ENCODE measurements at places on chromosomes 6 and 20.
A peak's percentile ranks its signal among the peaks of the same experiment; 100 is the strongest.

DNA sequence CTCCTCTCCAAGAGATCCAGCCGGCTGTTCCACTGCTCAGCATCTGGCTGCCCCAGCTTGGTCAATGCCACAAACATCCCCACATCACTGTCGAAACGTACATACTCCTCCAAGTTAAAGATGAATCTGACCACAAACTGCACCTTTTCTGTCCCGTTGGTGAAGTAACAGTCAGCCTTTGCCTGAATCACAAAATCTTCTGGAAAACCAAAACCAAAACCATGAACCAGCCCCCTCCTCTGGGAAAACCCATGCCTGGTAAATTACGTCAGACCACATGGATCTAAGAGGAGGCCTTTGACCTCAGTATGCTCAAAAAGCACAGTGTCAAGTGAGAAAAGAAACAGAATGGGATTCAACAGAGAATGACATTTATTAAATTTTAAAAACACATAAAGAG lies 1.7 kb downstream of the HLA-DOB start:
- no peak for DNase-seq

GRCh38 chr20:62048346-62048761 lies 17.3 kb downstream of the TAF4 start:
- no peak for DNase-seq

- DNase-seq: peak; percentile 60
Observed at GRCh38 chr20:41177636-41178035, 40.3 kb downstream of the PLCG1 start.

GRCh38 chr20:59807909-59808728 lies 125.3 kb downstream of the SYCP2 start:
- no peak for DNase-seq

DNA sequence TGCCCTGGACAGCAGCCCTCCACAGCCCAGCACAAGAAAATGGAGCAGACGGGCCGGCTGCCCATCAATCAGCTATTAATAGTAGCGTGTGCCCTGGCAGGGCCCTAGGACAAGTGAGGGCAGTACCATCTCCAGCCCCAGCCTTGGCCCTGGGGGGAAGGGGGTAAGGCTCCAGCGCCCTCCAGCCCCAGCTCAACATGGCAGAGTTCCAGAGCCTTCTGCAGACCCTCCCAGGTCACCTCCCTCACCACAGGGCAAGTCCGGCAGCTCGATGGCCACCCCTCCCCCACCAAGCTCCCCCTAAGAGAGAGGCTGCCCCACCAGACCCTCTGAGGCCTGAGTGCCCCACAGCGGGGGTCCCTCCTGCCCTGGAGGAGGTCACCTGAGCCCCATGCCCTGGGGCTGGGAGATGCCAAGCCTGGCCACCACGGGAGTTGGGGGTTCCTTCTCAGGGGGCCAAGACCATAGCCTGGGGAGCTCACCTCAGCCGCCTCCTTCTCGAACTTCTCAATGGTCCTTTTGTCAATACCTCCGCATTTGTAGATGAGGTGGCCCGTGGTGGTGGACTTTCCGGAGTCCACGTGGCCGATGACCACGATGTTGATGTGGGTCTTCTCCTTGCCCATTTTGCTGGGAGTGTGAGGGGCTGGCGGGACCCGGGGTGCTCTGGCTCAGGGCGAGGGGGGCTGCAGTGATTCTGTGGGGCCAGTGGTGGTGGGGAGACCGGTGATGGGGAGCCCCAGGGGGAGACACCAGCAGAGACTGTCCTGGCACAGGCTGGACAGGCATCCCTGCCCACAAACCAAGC lies 1.5 kb downstream of the EEF1A2 start:
- DNase-seq: no peak
